ENCODE measurements at places on chromosomes 1 and 21.

DNA sequence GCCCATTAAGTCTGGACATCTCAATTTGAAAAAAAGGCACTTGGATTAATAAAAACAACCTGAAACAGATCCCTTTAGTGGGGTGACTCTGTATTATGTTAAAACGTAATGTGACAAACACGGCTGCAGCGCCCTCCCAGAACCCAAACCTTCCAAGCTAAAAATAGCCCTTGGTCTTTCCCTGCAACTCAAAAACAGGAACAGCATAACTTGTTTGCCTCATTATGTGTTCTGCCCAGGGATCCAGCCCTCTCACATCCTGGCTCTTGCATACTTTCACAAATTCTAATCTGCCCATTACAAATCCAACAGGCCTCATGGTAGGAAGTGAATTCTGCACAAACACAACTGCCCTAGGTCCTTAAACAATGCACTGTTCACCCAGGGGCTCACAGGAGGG lies 94.7 kb upstream of the GADD45A start:
- no peak for DNase-seq

- DNase-seq, result no peak
These were observed 278.1 kb downstream of the AJAP1 start for GRCh38 chr1:4932311-4933030.

DNA sequence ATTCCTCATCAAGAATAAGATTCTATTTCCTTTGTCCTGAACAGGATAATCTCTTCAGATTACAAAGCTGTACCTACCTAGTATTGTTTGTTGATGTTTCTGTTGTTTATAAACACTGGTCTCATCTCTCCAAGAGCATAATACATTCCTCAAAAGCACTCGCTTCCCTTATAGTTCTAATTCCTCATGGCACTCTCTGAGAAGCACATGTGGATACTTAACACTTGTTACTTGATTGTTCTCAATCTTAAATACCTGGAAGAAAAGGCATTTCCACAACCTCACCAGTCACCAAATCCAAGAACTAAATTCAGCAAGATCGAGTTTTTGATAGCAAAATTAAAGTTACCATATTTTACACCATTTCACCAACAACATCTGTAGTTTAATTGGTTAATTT lies 145.9 kb upstream of the DUSP10 start:
- no peak for DNase-seq

DNA sequence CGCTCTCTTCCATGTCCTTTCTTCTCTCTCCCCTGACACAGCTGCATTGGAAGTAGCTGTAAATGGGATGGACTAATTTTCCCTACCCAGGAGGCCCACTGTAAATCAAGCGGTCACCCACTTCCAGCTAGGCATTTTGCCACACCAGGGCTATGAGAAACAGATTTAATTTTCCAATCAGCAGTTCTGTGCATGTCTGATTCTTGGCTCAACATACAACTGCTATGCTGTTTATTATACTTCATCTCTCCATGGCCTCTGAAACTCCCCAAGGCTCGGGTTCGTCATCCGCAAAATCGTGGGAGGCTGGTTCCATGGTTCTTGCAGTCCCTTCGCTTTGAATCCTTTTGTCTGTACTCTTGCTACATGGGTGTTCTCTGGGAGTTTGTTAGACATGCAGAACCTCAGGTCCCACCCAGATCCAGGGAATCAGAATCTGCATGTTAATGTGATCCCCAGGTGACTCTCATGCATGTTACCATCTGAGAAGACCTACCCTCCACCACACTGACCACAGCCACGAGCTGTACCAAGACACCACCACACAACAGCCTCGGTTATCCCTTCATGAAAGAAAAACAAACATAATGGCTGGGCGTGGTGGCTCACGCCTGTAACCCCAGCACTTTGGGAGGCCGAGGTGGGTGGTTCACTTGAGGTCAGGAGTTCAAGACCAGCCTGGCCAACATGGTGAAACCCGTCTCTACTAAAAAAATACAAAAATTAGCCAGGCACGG lies 190.5 kb downstream of the GABPA start:
- DNase-seq, result no peak

GRCh38 chr1:236489710-236490377 lies 33.9 kb upstream of the LGALS8 start:
- no peak for DNase-seq

DNA sequence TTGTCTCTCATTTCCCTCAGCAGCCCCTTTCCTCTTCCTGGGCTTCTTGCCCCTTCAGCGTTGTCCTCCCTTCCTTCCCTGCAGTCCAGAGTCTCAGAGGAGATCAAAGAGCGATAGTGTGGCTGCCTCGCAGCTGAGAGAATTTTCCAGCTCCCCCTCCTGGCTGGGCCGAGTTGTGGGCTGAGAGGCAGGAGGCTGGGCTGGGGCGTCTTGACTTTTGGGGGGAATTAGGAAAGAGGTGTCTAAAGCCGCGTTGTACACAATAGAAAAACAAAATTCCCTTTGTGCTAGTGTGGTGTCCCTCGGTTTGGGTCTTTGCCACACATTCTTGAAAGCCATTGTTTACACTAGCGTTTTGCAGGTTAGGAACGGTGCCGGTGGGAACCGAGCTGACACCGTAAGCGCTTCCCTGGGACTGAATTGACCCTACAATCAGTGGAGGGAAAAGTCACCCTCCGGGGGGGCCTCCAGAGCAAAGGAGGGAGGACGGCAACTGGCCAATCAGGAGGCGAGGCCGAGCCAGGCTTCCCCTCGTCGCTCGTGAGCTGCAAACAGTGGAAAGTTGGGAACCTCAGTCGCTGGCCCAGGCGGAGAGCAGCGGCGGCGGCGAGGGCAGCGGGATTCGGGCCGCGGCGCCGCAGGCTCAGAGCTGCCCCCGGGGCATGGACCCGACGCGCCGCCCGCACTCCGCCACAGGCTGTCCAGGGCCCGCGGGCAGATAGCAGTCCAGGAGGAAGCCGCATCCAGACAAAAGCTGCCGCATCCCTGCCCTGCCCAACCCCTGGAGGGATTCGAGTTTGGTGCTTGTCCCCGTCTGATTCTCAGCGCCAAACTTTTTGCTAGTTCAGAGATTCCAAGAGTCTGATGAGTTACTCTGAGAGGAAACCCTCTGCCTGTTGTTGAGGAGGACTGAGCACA lies at the start of gene HMCN1:
Gene HMCN1, plus strand, starts transcription at position 574 of the 918 bp plus-strand sequence. CDS start 389 bp downstream, outside the sequence.
- DNase-seq, result no peak

GRCh38 chr1:12416101-12416500 lies 186.3 kb downstream of the VPS13D start:
- no peak for DNase-seq

DNA sequence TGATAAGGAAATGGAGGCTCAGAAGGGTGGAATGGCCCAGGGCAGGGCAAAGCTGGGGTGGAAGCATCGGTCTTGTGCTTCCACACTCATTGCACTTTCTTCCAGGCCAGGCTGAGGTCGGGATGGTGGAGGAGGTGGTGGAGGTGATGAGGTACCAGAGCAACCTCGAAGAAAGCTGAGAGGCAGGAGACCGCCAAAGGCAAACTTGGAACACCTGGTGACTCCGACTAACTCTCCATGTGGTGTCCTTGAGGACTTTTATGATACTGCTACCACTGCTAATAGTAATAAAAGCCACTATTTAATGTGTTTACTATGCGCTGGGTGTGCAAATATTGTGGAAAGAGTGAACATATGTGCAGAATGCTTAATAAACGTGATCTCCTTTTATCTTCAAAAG lies 16.9 kb upstream of the BTG2 start:
- DNase-seq, result no peak

DNA sequence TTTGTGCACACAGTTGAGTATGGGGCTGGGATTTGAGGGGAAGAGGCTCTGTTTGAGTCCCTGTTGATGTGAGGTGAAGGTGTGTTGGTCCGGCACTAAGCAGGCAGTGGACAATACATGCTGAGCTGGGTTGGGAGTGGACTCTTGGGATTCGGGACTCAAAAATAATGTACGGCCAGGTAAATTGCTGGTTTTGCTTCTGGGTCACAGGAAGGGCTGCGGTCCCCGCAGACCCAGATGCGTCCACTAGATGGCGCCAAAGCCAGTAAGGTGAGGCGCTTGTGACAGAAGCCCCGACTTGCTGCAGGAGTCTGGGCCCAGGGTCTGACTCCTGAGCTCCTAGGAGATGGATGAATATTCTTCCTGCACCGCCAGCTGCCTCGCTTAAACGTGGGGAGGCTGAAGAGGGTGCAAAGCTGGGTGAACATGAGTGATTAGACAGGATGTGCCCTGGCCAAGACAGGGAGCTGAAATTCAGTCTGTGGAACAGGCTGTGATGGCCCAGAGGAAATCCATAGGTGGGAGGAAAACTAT lies 61.4 kb downstream of the ACBD3 start:
- DNase-seq, result no peak

DNA sequence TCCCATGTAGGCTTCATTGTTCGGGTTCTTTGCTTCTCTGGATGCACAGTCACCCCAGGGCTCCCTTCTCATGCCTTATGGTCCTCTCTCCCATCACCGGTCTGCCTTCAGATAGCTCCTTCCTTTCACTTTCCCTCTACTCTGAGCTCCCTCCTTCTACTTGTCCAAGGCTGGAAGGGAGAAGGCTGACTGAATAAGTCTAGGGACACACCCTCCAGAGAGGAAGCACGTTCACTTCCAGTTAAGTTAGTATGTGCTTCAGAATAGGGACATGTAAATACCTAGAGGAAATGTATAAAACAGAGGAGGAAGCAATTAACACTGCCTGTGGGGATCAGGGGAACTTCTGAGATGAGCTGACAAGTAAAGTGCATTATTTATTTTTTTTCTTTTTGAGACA lies 23.5 kb downstream of the CXADR start:
- no peak for DNase-seq

DNA sequence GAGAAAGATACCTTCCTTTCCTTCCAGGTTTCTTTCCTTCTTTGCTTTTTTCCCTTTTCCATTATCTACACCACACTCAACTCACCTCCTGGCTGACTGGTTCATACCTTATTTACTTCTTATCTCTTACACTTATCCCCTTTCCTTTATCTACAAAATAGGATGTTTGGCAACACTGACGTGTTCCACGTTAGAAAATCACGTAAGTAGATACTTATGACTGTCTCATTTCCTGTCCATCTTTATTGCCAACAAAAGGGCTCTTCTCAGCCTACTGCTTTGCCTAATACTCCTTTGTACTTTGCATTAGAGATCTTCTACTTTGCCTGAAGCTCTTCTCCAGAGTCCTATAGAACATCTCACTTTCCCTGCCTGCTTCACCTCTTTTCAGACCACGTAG lies 25.1 kb downstream of the SYNJ1 start:
- peak; percentile 95 for DNase-seq

GRCh38 chr1:160149233-160149632 lies 2.2 kb upstream of the ATP1A4 start:
- no peak for DNase-seq

DNA sequence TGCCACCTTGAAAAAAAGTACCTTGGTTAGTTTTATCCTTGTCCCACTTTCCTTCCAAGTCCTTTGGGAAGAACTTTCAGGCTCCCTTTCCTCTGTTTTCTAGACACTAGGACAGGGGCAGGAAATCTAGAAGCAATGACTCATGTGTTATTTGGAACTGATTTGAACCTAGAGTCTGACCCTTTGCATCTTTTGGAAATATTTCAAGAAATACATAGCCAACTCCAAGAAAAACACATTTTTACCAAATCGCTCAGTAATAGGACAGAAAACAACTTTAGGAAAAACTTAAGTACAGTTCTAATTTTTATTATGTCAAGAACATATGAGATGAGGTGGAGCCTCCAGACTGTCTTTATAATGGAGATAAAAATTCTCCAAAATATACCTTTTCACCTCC lies 292.4 kb downstream of the PTBP2 start:
- peak; percentile 5 for DNase-seq

GRCh38 chr1:223422911-223423310 lies 29.7 kb downstream of the CCDC185 start:
- no peak for DNase-seq

GRCh38 chr1:160024195-160024905 lies 7.4 kb downstream of the PIGM start:
- no peak for DNase-seq

GRCh38 chr1:42924082-42924850 lies 34.4 kb downstream of the SLC2A1 start:
- peak; percentile 56 for DNase-seq

GRCh38 chr1:51265618-51266017 lies 29.5 kb downstream of the RNF11 start:
- DNase-seq, result no peak

GRCh38 chr1:8330271-8331125 lies 12.6 kb downstream of the SLC45A1 start:
- no peak for DNase-seq

- DNase-seq, result peak; percentile 20
These were observed 3.0 kb downstream of the AURKAIP1 start for GRCh38 chr1:1371746-1372711.

DNA sequence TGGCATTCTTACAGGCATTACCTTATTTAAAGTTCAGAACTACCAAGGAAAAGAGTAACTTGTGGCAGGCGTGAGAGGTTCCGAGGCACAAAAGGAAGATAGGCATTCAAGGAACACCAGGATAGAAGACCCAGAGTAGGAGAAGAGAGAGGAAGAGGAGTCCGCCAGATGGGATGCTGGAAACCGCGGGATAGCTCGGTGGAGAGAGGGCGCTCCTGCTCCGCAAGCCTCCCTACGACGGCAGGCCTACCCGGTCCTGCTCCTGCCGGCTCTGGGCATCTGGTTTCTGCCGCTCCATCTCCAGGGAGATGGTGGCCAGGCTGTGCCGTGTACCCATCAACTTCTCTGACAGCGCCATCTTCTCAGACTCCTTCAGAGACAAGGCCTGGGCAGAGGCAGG lies 5.4 kb upstream of the NBPF1 start:
- DNase-seq, result no peak

DNA sequence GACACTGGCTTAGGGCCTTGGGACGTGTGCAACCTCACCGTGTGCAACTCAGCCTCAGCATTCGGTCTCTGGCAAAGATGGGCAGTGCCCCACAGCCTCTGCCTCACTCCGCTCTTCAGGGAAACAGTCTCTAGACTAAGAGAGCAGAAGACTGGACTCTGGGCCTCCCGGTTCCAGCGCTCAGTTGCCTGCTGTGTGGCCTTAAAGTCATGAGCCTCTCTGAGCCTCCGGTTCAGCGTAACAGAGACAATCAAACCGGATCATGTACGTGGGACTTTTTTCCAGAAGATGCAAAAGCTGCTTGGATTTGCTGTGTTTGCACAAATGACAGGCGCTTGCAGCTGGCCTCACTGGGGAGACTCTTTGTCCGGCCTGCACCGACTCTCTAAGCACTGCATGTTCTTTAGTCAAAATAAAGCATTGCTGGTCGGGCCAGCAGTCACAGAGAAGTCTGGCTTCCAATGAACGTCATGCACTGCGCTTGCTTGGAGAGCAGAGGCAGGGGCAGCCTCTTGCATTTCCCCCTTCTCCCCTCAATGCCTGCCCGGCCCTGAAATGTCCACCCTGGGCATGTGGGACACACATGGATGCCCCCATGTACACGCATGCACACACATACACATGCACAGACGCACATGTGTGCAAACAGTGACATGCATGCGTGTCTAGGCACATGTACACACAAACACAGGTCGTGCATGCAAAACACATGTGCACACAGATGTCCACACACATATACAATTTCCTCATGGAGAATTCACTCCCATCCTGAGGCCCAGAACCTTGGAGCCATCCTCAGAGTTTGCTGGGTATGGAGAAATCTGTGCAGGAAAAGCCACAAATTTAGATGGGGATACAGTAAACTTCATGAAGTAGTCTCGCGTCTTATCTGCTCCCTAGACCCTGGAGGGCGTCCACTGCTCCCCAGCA lies 152.4 kb downstream of the PRDM16 start:
- no peak for DNase-seq

Data from NCI-H226 (cell line).